ENCODE measurements at places on chromosomes 7 and 10.

DNA sequence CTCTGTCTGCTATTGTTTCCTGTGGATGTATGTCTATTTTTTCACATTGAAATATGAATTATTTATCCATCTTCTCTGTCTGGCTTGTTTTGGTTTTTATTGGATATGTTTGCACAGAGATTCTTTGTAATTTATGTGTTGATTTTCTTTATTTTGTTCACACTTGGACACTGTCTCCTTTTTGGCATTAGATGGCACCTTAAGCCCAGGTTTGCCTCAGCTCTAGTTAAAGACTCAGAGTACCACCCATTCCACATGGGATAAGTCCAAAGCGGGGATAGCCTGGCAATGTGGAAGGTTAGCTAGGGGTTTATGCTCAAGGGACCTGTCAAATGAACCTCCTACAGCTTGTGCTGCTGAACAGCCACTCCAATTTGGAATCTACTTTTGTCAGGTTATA is 14.1 kb downstream of the FEZF1 start:
- DNase-seq: no peak

GRCh38 chr7:132218876-132219275 is 357.4 kb downstream of the PLXNA4 start:
- no peak for DNase-seq

GRCh38 chr7:134710854-134711624 is 64.4 kb downstream of the BPGM start:
- DNase-seq: no peak

- no peak for DNase-seq
Observed at GRCh38 chr10:77609781-77610272, 27.8 kb downstream of the KCNMA1 start.

DNA sequence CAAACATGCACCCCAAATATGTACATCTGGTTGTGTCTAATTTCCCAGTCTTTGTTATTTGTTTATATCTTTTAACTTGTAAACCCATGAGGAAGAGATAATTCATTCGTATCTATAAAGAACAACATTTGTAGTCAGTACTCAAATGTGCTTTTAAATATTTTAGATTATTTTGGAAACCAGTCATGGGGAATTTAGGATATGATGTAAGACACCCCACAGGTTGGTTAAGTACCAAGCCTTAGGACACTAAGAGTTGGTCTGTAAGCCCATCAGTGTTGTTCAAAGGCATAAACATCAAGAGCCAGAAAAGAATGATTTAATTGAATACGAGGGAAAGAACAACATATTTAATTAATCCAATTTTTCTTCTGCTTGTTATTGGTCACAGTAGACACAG is 421.1 kb upstream of the SEMA3C start:
- DNase-seq: no peak

- DNase-seq: no peak
Observed at GRCh38 chr7:29494350-29494749, 69.3 kb upstream of the PRR15 start.

DNA sequence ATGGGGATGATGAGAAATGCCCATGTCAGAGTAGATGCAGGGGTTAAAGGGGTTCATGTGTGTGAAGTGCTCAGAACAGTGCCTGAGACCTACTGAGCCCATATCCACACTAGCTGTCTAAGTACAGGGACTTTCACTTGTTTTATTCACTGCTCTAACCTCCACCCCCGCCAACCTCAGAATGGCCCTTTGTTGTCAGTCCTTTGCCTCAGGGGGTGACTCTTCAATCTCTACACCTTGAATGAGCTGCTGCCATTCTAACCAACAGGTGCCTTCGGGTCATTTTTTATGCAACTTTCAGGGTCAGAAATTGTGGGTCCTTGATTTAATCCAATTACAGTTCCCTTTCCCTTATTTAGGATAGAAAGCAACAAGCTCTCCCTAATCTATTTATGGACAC is 26.2 kb downstream of the VSTM4 start:
- no peak for DNase-seq

GRCh38 chr10:87623191-87623590 is 36.5 kb upstream of the PAPSS2 start:
- DNase-seq: no peak

GRCh38 chr7:49425277-49425818 is 348.1 kb upstream of the VWC2 start:
- DNase-seq: no peak

GRCh38 chr10:116948530-116948870 is 56.5 kb downstream of the SHTN1 start:
- DNase-seq: no peak

- no peak for DNase-seq
Observed at GRCh38 chr7:68706291-68706690, 892.0 kb upstream of the AUTS2 start.

- DNase-seq: no peak
Observed at GRCh38 chr7:99037327-99037940, 106.5 kb downstream of the SMURF1 start.

DNA sequence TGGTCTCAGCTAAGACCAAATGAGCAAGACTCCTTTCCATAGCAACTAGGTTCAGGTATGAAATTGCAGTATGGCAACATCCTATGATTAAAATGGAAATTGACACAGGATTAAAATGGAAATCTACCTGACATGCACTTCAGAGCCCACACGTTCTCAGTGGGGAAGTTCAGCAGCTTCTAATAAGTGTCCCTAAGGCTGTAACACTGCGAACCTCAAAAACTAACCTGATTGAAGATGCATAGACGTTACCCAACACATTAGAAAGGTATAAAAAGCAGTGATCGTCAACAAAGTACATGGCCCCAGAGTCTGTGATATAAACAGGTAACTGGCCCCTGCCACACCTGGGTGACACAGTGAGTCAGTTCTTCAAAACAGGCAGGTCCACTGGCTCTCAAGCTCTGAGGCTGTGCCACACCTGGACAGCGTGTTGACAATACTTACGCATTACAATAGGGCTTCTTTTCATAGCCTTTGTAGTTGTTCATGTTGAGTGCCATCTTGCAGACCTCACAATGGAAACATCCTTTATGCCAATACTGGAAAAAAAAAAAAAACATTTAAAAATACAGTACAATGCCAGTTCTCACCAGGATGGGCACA is 274.9 kb upstream of the NEBL start:
- DNase-seq: no peak

GRCh38 chr10:77139252-77140160 is 498.1 kb downstream of the KCNMA1 start:
- no peak for DNase-seq

- DNase-seq: no peak
Observed at GRCh38 chr7:36736899-36737211, 12.6 kb upstream of the AOAH start.

GRCh38 chr10:77712207-77712606 is 74.6 kb upstream of the KCNMA1 start:
- DNase-seq: no peak

Data from urinary bladder (tissue), 4 donors.